ENCODE measurements at places on chromosomes 11 and 22.

- DNase-seq, result no peak
Measured at GRCh38 chr11:16607675-16608644, 130.5 kb upstream of the C11orf58 start.

DNA sequence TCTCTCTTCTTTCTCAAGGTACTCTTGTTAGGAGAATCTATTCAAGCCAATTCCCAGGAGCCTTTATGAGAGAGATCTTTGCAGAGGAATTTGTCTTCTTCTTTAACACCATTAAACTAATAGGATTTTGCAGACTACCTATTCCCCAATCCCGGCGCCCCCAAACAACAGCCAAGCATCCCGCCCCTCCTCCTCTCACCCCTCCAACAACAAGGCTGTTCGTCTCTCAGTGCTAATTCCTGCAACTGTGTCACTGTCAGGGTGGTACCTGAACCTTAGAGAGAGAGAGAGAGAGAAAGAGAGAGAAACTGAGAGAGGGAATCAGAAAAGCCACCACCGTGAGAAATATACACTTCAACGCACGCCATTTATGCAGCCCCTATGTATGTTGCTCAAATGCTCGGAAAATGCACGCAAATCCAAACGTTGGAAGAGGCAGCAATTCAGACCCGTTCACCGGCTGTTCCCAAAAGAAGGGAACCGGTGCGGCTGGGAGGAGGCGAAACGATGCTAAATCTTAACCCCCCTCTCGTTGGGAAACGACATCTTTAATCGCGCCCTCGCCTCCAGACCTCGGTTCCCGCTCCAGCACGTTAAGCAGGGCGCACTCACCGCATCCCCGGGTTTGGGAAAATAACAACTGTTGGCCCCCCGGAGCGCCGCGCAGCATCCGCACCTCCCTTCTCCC is 961 bp downstream of the KCNA4 start:
- no peak for DNase-seq

DNA sequence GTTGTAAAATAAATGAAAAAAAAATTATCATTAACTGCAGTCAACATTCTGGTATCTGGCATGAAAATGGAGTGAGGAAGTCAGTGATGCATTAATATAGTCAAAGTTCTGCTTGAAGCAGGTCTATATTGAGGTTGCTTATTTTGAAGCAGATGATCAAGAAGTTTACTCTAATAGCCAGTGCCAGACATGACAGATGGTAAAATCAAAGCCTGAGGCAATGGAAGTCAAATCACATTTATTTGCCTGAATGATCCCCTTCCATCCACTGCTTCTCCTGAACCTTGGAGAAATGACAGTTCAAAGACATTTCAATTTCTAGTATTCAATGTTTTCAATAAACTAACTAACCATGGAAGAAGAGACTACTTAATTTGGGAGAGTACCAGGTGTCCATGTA is 430.0 kb downstream of the FAM181B start:
- DNase-seq, result no peak

DNA sequence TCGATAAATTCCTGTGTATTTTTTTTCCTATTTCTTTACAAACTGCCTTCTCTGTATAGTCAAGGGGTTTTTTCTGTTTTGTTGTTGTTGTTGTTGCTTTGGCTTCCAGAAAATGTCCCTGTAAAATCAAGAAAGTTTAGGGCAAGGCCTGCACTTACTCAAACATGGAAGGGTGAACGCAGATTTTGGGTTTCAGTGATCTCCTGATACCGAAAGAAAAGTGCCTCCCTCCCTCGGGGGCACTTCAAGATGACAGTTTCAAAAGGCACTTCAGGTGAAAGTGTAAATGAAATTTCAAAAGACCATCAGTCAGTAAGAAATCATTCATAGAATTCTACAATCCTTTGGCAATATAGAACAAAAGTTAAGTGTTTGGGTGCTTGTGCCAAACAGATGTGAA is 43.4 kb upstream of the TMPRSS4 start:
- DNase-seq, result peak; percentile 73

DNA sequence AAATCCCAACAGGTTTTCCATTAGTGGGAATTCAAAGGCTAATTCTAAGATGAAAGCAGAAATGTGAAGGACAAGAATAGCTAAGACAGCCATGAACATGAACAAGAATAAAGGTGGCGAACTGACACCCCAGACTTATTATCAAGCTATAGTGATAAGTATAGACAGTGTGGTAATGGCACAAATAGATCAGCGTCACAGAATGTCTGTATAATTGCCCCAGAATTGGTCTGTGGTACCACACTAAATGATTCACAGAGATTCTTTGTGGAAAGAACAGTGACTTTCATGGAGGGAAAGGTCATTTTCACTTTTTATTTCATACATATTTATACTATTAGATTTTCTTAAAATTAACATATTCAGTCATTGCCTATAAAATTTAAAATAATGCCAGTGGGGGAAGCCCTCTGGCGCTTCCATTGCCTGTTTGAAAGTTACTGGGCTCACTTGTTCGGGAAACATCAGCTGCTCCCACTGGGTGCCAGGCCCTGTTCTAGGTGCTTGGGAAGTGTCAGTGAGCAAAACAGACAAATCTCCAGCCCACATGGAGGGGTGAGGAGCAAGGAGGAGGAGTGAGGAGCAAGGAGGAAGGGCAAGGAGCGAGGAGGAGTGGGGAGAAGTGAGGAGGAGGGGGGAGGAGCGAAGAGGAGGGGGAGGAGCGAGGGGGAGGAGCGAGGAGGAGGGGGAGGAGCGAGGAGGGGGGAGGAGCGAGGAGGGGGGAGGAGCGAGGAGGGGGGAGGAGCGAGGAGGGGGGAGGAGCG is 11.3 kb upstream of the NLRP6 start:
- no peak for DNase-seq

All from activated CD4-positive, alpha-beta T cell treated with anti-CD3 and anti-CD28 coated beads, Interleukin-2, amount 50 U/mL, for 16 hours (primary cell).